ENCODE measurements at places on chromosomes 3 and 15.

DNA sequence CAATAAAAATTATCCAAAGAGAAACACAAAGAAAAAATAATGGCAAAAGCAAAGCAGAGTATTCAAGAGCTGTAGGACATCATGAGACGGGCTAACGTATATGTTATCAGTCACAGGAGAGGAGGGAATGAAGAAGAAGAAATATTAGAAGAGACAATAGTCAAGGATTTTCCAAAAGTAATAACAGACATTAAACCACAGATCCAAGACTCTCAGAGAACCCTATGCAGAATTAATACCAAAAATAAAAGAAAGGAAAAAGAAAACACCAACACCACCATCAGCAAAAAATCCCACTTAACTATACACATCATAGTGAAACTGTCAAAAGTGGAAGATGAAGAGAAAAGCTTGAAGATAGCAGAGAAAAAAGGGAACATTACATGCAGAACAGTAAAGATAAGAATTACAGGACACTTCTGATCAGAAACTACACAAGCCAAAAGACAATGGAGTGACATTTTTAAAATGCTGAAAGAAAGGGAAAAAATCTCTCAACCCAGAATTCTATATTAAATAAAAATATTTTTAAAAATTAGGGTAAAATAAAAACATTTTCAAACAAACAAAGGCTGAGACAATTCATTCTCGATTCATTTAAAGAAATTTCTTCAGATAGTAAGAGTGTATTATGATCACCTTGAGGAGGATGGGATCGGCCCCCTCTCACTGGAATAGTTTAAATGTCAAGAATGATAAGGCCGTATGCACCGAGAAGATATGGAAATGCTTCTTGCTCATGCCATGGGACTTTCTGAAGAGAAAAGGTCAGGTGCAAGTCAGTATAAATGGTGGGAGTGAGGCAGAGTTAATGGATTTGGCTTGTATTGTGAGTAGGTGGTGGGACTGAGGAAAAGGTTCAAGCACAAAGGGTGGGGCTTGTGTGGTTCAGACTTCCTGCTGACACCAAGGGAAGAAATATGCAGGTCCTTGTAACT lies 28.5 kb downstream of the TM2D3 start:
- DNase-seq, result no peak

DNA sequence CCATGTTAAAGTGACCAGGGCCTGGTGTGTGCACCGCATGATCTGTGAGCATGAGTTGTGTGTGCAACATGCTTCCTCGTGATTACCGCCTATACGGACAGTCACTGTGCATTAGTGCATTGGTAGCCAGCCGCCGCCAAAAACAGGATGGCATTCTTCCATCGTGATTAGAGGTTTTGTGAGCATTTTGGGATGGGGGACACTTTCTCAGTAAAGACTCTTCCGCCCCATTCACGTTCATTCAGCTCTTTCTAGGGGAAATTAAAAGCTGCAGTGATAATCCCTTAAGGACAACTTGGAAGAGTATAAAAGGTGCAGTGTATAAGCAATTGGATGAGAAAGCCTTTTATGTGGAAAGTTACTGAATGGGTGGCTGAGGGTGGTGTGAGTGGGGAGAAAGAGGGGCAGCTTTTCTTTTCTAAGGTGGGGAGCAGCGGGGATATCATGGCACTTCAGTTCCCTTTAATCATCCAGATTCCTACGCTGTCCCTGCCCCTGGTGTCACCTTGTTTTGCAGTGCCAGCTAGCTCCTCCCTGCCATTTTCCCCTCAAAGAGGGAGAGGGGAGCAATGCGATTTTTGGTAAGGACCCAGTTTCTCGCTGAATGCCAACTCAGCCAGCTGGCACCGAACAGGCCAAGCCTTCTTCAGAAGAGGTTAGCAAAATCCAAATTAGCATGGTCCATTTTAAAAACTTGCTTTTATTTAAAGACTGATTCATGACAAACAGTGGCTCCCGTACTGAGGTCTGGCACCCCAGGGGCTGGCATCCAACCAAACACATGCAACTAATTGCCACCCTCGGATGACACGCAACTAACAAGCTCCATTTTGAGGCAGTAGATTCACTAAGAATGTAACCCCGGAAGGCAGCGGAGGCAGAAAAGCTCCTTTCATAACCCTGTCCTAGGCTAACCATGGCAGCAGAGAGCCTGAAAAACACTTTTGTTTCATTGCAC lies 447.8 kb downstream of the FHIT start:
- no peak for DNase-seq

DNA sequence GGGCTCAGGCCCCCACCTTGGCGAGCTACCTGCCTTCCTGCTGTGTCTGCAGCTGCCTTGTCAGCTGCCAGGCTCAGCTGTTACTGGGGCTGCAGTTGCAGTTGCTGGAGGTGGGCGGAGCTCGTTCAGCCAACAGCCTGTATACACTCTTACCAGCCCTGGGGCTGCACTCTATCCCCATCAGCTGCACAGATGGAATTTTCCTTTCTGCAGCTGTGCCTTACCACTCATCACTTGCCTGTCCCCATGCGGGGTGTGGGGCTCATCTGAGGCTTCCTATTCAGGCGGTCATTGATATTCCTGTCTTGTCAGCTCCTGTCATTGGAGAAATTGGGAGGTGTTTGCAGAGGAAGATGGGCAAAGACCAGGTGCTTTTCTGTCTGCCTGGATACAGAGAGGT lies 9.1 kb upstream of the SYN2 start:
- no peak for DNase-seq

DNA sequence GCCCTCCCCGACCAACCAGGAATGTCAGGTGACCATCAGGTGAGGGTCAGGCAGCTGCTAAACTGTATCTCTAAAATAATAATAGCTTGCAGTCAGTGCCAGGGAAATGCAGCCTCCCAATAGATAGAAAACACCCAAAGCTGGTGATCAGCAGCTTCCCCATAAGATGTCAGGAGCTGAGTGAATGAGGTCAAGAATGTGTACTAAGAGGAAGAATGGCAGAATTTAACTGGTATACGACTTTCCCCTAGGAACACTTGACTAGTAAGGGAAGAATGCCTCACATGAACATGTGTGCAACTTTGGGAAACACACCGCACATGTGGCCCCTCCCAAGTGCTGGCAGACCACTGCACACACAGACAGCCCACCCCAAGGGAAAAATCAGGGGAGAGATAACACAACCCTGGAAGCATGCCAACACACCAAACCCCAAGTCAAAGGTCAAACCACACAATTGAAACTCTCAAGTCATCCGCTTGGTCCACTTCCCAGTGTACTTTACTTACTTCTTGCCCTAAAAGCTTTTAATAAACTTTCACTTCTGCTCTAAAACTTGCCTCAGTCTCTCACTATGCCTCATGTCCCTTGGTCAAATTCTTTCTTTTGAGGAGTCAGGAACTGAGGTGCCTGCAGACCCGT lies 806.5 kb downstream of the OTOL1 start:
- no peak for DNase-seq

GRCh38 chr15:97224191-97224641 lies 736.3 kb upstream of the ARRDC4 start:
- no peak for DNase-seq

DNA sequence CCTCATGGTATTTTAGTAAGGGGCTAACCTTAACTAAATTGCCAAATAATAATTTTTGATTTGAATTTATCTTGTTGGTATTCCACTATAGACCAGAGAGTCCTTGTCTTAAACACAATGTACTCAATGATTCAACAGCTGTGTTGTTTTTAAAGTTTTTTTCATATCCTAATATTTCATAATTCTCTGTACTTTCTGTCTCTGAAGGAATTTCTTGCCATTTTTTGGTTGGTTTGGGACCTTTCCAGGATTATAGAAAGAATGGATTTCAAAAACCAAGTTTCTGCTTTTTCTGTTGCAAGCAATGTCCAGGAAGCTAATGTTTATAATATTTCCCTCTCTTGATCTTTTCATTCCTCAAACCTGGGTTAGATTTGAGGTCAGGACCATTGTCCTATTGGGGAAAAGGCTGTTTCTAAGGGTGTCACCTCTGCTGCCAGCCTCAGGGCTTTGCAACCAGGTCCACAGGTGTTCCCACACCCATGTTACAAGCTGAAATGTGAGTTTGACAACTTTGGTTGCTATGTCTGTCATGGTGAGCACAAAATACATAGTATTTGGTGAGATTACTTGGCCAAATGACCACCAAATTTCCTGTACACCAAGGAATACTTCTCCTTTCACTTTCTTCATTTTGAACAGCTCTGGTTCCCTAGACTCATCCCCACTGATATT lies 363.7 kb upstream of the RGMA start:
- DNase-seq, result no peak

- no peak for DNase-seq
These were observed 49.7 kb downstream of the MINAR1 start for GRCh38 chr15:79481793-79482192.

- DNase-seq, result no peak
These were observed 45.6 kb upstream of the FAH start for GRCh38 chr15:80107204-80107603.

DNA sequence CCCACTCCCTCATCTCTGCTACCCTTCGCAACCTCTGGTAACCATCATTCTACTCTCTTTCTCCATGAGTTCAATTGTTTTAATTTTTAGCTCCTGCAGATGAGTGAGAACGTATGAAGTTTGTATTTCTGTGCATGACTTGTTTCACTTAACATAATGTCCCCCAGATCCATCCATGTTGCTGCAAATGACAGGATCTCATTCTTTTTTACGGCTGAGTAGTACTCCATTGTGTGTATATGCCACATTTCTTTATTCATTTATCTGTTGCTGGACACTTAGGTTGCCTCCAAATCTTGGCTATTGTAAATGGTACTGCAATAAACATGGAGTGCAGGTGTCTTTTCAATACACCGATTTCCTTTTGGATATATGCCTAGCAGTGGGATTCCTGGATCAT lies 12.1 kb downstream of the GALK2 start:
- no peak for DNase-seq
